ENCODE measurements at places on chromosomes 7 and 10.
A peak's percentile ranks its signal among the peaks of the same experiment; 100 is the strongest.

DNA sequence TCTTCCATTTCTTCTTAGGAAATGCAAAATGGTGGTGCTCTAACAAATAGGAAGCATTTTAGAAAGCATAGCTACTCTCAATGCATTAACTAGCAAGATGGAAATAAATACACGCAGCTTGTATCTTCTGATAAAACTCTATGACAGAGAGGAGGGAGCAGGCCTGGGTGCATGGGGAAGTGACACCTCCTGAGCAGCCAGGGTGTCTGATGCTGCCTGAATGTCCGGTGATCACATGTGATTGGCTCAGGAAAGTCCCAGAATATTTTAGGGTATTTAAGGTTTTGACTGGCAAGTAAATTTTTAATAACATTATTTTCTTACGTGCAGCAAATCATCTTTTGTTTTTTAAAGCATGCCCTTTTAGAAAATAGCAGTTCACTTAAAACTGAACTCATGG, 261.0 kb upstream of the KLF6 start:
- DNase-seq, result no peak

- no peak for DNase-seq
These were observed 76.1 kb downstream of the CYP26A1 start for GRCh38 chr10:93149761-93150160.

GRCh38 chr10:68133523-68133922, 24.2 kb downstream of the MYPN start:
- no peak for DNase-seq

DNA sequence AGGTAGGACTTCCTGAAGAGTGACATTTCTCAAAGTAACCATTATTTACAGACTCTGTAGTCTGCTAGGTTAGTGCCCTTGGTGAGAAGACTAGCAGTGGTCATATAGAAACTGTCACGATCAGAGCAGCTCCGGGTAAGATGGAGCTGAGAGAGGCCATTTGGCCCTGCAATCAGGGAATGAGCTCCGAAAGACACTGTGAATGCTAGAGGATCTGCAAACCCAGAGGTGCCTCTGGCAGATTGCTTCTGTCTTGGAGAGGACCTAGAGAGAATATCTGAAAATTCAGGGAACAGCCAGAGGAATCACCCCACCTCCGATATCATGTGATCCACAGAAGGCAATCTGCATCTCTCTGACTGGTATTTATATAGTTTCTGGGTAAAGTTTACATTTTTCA, 246.9 kb upstream of the KMT2E start:
- DNase-seq, result no peak

- no peak for DNase-seq
These were observed at the start of gene MEOX2 for GRCh38 chr7:15686295-15686956. Gene MEOX2 (minus strand): TSS chr7:15686683. CDS start chr7:15686402, 281 bp downstream.

GRCh38 chr10:11266426-11266825, 248.8 kb downstream of the CELF2 start:
- DNase-seq, result no peak

- peak; percentile 22 for DNase-seq
These were observed at the start of gene FGFR2 for GRCh38 chr10:121598263-121599249. Gene FGFR2 (minus strand): TSS chr10:121598444. CDS start chr10:121593817, 4,627 bp downstream.

DNA sequence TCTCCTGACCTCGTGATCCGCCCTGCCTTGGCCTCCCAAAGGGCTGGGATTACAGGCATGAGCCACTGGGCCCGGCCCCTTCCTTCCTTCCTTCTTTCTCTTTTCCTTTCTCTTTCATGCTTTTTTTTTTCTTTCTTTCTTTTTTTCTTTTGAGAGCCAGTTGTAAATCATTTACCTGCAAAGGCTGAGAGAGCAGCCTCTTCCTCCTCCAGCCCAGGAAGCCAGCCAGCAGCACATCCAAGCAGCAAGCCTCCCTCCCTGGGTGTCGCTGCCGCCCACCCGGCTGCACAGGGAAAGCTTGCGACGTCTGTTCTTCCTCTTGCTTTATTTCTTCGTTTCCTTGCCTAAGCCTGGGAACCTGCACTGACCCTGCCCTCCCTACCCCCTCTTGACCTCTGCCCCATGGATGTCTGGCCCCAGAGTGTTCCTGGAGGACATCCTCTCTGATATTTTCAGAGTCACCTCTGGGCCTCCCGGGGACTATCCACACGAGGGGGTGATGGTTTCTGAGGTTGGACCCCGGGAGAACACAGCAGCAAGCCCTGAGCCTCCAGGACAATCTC, 62.8 kb upstream of the MYL10 start:
- no peak for DNase-seq

- DNase-seq, result no peak
These were observed 297.2 kb downstream of the RPS24 start for GRCh38 chr10:78330884-78331283.

DNA sequence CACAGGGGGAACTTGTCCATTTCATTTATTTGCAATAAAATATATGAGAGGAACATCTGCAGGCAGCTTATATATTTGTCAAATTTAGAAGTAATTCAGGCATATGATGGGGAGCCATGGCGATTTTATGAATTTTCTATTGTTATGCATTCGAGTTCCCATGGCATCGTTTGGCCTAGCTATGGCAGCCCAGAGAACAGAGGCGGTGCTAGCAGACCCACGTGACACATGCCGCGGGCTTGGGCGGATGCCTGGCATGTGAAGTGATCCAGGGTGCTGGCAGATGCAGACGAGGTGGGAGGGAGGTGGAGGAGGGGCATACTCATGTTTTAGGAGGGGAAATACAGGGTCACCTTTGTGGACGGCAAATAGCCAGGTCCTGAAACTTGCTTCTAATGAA, 560.0 kb upstream of the GALNT17 start:
- no peak for DNase-seq

DNA sequence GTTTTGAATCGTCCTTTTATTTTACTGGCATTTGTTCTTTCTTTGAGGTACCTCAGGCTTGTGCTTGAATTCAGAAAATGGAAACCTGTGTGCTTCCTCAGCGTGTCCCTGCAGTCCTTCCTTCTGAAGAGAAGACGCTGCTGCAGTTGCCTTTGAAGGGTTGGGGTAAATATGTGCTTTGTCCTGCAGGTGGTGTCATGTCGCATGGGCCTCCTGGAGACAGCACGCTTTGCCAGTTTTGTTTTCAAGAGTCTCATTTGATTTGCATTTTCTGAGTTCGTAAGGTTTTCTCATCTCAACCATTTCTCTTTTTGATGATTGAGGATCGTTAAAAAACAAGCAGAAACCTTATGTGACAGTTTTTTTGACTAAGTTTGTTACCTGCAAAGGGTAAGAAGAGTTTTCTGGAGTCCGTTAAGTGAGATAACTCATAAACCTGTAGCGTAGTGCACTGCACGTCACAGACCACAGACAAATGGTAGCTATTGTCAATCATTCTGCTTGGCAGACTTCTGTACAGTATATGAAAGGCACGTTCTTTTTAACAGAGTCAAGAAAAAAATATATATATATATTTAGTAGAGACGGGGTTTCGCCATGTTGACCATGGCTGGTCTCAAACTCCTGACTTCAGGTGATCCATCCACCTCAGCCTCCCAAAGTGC, 57.0 kb downstream of the CDC123 start:
- no peak for DNase-seq

DNA sequence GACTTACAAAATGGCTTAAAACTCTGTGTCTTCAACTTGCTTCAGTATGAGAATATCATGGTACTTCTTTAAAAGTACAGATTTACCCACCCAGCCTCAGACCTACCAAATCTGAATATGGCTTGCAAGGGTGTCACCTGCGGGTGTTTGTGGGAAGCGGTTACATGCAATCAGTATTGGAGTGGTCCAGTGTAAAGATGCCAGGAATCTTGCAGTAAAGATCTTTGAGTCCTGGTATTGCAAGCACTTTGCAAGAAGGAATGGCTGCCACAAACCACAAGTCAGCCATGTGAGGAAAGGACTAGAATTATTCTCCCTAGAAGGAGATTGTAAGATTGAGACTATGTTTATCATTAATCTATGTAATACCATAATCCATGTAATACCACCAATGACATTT, 115.1 kb downstream of the PON1 start:
- no peak for DNase-seq

- no peak for DNase-seq
These were observed 128.5 kb upstream of the TNS3 start for GRCh38 chr7:47710201-47710935.

DNA sequence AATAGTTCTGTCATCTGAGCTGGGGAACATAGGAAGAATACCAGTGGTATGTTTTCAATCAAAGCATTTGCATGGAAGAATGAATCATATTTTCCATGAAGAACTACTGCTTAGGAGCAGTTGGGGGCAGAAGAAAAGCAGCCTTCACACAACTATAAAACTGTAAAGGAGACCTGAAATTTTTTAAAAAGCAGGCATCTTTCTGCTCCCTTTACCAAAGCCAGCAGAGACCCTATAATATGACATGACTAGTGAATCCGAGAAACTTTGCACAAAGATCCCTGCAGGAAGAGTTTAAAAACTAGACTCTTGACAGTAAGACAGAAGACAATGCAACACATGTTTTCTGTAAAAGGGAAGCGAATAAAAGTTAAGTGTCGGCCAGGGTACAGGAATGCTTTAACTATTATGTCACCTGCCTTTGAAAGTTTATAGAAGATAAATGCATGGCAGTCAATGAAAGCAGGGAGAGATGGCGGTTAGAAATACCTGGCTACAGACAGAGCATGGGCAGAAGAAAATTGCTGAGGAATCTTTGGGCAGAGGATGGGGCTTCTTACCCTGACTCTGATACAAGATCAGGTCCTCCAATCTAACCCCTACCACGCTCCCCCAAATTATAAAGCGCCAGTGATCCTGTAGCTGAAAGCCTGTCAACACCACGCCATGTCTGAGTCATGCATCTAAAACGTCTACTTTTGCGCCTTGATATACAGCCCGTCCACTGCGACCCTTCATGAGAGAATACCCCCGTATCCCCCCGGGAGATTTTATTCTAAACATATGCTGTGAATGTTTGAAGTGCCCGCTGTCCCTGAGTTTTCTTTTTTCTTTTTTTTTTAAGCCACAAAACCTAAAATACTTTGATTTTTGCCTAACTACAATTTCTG, 93.1 kb downstream of the GLI3 start:
- DNase-seq, result no peak

- no peak for DNase-seq
These were observed 1.1 kb downstream of the TRIM8 start for GRCh38 chr10:102645388-102645740.

DNA sequence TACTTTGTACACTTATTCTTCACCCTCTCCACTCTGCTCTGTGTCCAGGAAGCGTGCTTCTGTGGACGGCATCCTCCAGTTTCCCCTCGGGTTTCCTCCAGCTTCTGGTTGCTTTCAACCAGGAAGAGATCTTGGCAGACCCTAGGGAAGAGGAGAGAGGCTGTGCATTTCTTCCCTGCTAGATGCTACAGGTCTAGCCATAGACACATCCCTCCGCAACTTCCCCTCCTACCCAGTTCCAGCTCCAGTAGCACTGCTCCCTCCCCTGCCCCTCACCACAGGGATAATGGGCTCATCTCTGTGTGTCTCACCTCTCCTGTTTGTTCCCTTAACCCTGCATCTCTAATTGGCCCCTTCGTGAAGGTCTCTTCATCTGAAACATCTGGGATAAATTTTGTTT, 16.3 kb downstream of the TLL2 start:
- no peak for DNase-seq

- peak; percentile 28 for DNase-seq
These were observed 157.3 kb downstream of the SND1 start for GRCh38 chr7:127809261-127809702.

DNA sequence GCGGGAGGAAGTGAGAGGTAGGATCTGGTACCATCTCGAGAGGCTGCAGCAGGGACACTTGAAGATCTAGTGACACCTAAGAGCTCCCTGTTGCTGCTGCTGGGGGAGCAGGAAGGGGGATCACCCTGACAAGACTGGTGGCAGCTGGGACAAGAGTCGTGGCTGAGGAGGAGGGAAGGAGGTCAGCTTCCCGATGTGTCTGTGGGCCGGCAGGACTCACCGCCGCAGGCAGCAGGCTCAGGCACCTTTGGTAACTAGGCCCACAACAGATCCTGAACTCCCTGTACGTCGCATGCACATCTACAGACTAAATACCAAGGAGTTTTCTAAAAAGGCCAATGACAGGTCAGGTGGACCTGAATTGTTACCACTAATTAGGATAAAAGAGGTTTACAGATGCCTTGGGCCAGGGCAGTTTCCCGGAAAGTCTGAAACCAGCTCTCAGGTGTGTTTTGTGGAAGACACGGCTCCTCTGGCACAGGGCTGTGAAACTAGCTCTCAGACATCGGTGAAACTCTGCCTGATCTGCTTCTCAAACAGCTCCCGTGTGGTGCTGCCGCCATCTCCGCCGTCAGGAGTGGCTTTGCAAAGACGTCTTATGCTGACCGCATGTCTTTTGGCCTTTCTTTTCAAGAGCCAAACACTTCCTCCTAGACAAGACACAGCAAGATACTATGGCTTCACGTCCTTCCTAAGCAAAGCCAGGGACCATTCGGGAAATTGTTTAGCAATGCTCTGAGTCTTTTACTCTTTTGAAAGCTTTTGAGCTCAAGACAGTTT, 609.7 kb downstream of the PTPRN2 start:
- no peak for DNase-seq

GRCh38 chr7:112484671-112485167, 3.9 kb downstream of the LSMEM1 start:
- no peak for DNase-seq

DNA sequence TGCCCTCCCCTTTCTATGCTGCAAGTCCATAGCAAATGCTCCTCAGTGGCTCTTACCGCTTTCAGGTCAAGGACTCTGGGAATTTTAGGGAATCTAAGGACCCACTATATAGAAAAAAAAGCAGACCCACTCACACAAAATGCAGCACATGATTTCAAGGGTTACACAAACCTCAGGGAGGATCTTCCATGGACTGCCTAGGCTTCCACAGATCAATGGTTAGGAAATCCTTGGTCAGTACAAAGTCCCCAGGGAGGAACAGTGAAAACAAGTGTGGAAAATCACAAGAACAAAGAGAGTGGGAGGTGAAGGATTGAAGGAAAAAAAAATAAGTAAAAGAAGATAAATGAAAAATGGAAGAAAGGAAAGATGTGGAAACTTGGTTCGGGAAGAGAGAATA, 188.4 kb downstream of the AHR start:
- no peak for DNase-seq

- DNase-seq, result no peak
These were observed 49.4 kb upstream of the ATRNL1 start for GRCh38 chr10:115043719-115044118.

- no peak for DNase-seq
These were observed 105.0 kb downstream of the ZNF248 start for GRCh38 chr10:37752334-37752875.

DNA sequence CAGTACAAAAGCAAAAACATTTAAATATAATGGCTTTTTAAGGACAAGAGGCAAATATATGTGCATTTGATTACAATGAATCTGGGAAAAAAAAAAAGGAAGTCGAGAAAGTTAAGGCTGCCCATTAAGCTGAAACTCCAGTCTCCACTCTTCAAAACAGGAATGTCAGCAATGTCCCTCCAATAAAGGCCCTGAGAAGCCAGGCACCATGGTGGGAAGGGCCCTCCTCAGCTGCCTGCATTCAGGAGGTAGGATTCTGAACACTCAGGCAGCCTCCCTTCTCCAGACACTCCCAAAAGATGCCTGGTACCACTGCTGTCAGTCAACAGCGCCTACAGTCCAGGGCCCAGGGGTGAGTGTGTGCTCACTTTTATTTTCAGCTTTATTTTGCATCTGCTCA, 121.3 kb upstream of the MGMT start:
- no peak for DNase-seq

Data from NCI-H1436 (cell line).